ENCODE measurements at places on chromosomes 2 and 18.

GRCh38 chr2:158928965-158929364, 39.5 kb upstream of the TANC1 start:
- no peak for DNase-seq

DNA sequence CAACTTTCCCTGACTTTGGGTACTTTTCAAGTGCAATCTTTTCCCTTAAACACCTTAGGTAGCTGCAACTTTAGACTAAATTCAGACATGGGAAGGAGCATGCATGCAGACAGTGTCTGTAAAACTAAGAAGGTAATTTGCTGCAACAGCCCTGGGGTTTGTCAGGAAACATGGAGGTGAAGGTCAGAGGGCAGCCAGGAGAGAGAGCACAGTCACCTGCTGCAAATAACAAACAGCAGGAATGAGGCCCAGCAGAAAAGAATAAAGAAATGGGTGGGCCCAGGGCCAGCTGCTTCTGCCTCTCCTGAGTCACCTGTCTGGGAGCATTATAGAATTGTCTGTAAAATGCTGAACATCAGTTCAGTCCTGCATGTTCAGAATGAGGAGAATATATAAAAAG, 35.2 kb downstream of the MTHFD2 start:
- no peak for DNase-seq

DNA sequence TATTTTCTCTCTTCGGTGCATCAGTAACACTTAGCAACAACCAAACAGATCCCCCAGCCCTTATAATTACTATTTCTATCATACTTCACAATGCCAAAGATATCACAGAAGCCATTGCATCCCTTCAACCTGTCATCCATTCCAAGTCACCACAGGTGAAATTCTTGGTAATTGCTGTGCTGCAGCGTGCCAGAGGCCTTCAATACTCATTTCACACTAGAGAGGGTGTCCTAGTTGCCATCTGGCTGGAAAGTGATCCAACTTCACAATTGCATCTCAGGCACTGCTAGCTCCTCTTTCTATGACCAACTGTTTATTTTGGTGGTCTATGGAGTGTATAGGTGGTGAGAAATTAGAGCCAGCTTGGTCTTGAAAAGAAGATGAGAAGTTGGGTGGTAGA, 131.2 kb downstream of the NUP35 start:
- DNase-seq: no peak

DNA sequence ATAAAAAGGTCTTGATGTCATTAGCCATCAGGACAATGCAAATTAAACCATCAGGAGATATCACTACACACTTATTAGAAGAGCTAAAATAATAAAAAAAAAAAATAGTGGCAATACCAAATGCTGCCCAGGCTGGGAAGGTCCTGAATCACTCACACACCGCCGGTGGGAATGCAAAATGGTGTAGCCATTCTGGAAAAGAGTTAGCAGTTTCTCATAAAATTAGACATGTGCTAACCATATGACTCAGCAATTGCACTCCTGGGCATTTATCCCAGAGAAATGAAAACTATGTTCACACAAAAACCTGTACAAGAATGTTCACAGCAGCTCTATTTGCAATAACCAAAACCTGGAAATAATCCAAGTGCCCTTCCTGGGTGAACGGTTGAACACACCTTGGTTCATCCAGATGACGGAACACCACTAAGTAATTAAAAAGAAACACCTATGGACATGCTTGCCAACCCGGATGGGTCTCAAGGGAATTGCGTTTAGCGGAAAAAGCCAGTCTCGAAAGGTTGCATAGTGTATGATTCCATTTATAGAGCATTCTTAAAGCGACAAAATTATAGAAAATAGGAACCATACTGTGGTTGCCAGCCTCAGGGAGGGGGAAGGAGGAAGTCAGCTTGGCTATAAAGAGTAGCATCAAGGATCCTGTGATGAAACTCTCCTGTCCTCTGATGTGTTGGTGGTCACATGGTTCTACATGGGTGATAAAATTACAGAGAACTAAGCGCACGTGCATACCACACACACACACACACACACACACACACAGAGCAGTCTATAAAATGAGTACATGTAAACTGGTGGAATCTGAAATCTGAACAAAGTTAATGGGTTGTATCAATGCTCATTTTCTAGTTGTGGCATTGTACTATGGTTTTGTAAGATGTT, 4.6 kb downstream of the MBP start:
- no peak for DNase-seq

DNA sequence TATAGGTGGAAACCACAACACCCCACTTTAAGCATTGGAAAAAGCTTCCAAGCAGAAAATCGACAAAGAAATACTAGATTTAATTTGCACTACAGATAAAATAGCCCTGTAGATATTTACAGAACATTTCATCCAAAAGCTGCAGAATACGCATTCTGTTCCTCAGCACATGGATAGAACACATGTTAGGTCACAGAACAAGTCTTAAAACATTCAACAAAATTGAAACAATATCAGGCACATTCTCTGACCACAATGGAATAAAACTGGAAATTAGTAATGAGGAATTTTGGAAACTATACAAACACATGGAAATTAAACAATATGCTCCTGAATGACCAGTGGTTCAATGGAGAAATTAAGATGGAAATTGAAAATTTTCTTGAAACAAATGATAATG, 27.8 kb upstream of the XDH start:
- DNase-seq: no peak

- DNase-seq: no peak
Measured at GRCh38 chr2:179410552-179411356, 146.1 kb upstream of the SESTD1 start.

DNA sequence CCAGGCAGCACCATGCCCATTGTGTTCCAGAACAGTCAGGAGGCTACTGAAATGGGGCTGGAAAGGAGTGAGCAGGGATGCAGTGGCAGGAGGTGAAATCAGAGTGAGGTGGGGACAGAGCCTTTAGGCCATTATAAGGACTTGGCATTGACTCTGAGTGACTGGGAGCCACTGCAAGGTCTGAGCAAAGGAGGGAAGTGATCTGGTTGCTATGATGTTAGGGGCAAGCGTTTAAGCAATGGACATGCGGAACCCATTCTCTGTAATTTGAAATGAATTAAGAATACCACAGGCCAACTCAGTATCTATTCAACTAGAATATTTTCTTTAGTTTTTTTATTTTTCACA, 98.2 kb downstream of the DPP4 start:
- no peak for DNase-seq
